Stimulated activated CD4-positive, alpha-beta T cell treated with anti-CD3 and anti-CD28 coated beads, Interleukin-1b, Interleukin-23, amount 100 ng/mL, for 4 hours (primary cell): ENCODE measurements at places on chromosomes 6 and 20.

- DNase-seq = no peak
Observed at GRCh38 chr6:136947037-136947436, 24.9 kb downstream of the SLC35D3 start.

- no peak for DNase-seq
Observed at GRCh38 chr20:36196676-36197075, 39.6 kb upstream of the AAR2 start.

- DNase-seq = no peak
Observed at GRCh38 chr6:87213364-87213763, 58.0 kb downstream of the ZNF292 start.

DNA sequence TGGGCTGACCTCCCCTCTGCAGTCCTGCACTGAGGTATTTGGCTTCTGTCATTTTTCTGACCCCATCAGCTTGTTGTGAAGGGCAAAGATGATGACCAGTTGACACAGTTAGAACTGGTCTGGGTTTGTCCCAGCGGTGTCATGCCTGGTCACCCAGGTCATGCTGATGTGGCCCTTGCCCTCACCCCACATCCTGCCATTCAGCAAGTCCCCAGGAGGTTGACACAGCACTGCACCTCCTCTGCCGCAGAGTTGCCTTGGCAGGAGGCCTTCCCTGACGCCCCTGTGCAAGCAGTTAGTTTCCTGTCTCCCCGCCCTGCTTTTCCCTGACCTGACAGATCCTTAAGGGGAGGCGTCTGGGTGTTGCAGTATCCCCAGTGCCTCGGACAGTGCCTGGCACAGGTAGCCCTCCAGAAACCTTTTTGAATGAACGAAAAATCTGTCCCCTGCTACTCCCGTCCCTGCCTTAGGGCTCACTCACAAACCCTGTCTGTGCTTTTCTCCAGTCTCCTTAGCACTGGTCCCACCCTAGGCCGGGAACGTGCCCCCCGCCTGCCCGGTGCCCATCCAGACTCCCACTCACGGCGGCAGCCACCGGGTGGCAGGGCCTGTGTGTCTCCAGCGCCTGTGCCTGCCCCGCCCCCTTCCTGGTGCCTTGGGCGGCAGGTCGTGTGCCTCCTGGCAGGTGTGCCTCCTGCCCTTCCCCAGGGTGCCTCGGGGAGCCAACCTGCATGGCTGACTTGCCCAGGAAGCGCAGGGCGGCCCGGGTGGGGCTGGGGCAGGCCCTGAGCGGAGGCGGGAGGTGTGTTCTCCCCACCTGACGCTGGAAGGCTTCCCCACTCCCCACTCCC, 146.3 kb upstream of the RNF24 start:
- DNase-seq = no peak

GRCh38 chr20:8940326-8940725, 128.6 kb upstream of the PLCB4 start:
- no peak for DNase-seq

- DNase-seq = no peak
Observed at GRCh38 chr20:611047-611842, 1.1 kb upstream of the TCF15 start.

DNA sequence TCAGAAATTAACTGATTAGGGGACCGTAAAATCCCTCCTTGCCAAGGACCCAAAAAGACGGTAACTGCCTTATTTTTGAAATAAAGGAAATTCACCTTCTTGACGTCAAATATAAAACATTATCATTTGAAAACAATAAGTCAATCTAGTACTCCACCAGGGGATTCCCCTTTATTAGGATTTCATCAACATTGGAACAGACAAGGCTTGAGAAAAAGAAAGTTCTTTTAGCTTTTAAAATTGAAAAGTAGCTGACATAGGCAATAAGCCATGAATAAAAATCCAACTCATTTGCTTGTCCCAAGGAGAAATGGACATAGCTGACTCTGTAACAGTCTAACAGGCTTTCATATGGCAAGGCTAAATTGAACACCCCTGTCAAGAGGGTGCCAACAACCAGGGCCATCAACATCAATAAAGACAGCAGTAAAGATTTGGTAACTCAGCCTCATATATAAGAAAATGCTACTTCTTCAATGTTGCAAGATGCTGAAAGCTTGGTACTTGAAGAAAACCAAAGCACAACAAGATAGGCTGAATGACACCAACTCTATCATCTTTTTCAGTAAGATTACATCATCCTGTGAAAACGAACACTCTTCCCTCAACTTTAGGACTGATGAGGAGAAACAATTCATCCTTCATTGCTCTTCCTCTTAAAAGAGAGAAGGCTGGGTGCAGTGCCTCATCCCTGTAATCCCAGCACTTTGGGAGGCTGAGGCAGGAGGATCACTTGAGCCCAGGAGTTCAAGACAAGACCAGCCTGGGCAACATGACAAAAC, 121.0 kb upstream of the PRDM1 start:
- DNase-seq = no peak
